ENCODE measurements at places on chromosomes 6 and 20. TPM values are rescaled to one million over a fixed set of nuclear protein-coding genes. Genes with fewer than 3 reads are reported as not detected.

SRF gene
- 58.7 TPM for total RNA-seq

HNF4A gene
- not detected for total RNA-seq

SPTLC3 gene
- 0.22 TPM for total RNA-seq

DPPA5 gene
- total RNA-seq: not detected

VSTM2L gene
- 0.15 TPM for total RNA-seq

MCCD1 gene
- not detected for total RNA-seq

POM121L2 gene
- not detected for total RNA-seq

UNC5CL gene
- total RNA-seq: 2.1 TPM

CLPSL1 gene
- total RNA-seq: not detected

IMPG1 gene
- not detected for total RNA-seq

RTF2 gene
- 131 TPM for total RNA-seq

SPEF1 gene
- total RNA-seq: 0.12 TPM

Data from T-helper 1 cell treated with Interleukin-12 subunit alpha and Interleukin-12 subunit beta and Interleukin-4 antibody, amounts not matched to agents 30 ng/mL and 1 ng/mL, for 36 hours (primary cell).